Temporal lobe (tissue), 4 donors: ENCODE measurements at places on chromosomes 1 and 21. TPM values are rescaled to one million over a fixed set of nuclear protein-coding genes. Genes with fewer than 3 reads are reported as not detected.

Gene TSPEAR
- not detected for total RNA-seq

Gene FOXE3
- not detected for total RNA-seq

Gene OR2L5
- 0.25 TPM for total RNA-seq

Gene DMBX1
- not detected for total RNA-seq

Gene HEYL
- 0.98 TPM for total RNA-seq

Gene FAM78B
- total RNA-seq, result 6.6 TPM

Gene DYNLT5
- total RNA-seq, result 6.4 TPM

Gene ELAPOR1
- total RNA-seq, result 15.0 TPM

Gene S1PR1
- 20.7 TPM for total RNA-seq

Gene ZYG11A
- total RNA-seq, result 0.25 TPM

Gene ACKR1
- total RNA-seq, result 2.5 TPM

Gene NFASC
- 35.2 TPM for total RNA-seq

Gene AGBL4
- 3.0 TPM for total RNA-seq

Gene CLDN8
- total RNA-seq, result not detected

Gene UHMK1
- 25.8 TPM for total RNA-seq

Gene FNDC10
- total RNA-seq, result 2.2 TPM

Gene SAMD13
- 1.7 TPM for total RNA-seq

Gene FMO1
- 4.2 TPM for total RNA-seq

Gene LAMTOR5
- 20.4 TPM for total RNA-seq

Gene DNALI1
- 3.7 TPM for total RNA-seq

Gene ARHGAP29
- 14.8 TPM for total RNA-seq

Gene LRRC38
- under 0.01 TPM for total RNA-seq

Gene KCNJ9
- 10.6 TPM for total RNA-seq

Gene CDC20
- 2.7 TPM for total RNA-seq

Gene SLC5A9
- total RNA-seq, result not detected

Gene TRIM63
- not detected for total RNA-seq

Gene TRIM67
- total RNA-seq, result 46.7 TPM

Gene MAN1A2
- total RNA-seq, result 88.3 TPM

Gene CD1E
- total RNA-seq, result not detected

Gene RCSD1
- total RNA-seq, result 3.9 TPM

Gene LCE2C
- total RNA-seq, result not detected

Gene ATAD3A
- total RNA-seq, result 9.8 TPM

Gene RORC
- total RNA-seq, result under 0.01 TPM

Gene FAM110D
- 0.49 TPM for total RNA-seq

Gene LAX1
- total RNA-seq, result not detected

Gene ISG15
- 3.4 TPM for total RNA-seq

Gene DCST2
- not detected for total RNA-seq

Gene INAVA
- total RNA-seq, result 0.98 TPM

Gene ATP5PF
- 59.3 TPM for total RNA-seq

Gene C1orf116
- total RNA-seq, result under 0.01 TPM

Gene ADPRS
- 14.8 TPM for total RNA-seq

Gene ARTN
- 0.49 TPM for total RNA-seq

Gene EPS8L3
- not detected for total RNA-seq

Gene SLC30A10
- total RNA-seq, result 18.2 TPM
